Stimulated activated CD8-positive, alpha-beta memory T cell treated with anti-CD3 and anti-CD28 coated beads, Interleukin-2, amount 100 ng/mL, for 1 hour (primary cell): ENCODE measurements at places on chromosomes 6 and 20.

- no peak for DNase-seq
Measured at GRCh38 chr20:58340853-58341252, 31.3 kb downstream of the RAB22A start.

GRCh38 chr6:130514712-130515111 is 148.9 kb downstream of the TMEM200A start:
- DNase-seq = no peak

- no peak for DNase-seq
Measured at GRCh38 chr6:127971945-127972391, 71.1 kb upstream of the THEMIS start.

- DNase-seq = no peak
Measured at GRCh38 chr6:52362443-52363227, 684 bp downstream of the PAQR8 start.

DNA sequence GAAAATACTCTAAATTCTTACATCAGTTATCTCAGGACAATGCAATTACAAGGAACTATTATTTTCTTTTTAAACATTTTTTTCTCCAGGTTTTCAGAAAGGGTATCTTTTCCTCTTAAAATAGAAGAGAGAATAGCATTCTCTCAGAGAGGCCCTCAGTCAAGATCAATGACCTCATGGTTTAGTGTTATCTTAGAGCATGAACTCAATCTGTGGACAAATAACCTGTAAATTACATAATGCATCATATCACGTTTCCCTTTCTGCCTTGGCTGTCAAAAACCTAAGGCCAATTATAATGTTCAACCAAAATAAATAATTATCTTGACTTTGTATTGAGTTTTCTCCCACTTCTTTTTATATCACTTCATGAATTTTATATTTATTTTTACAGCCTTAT is 202.2 kb downstream of the SLC24A3 start:
- DNase-seq = no peak

DNA sequence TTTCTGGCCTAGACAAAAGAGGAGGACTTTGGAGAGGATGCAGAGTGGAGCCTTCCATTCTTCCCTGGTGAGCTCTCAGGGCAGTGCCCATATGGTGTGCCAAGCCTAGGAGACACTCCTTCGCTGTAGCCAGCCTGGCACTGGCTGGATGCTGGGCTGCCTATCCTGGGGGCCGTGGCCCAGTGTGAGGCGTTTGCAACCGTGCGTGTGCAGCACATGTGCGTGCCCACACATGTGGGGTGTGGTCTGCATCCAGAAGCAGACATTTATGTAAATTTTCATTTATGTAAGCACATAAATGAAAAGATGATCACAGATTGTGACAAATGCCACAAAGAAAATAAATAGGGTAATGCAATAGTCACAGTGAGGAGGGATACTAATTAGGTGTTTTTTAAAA is 35.8 kb upstream of the ZNF831 start:
- DNase-seq = no peak

DNA sequence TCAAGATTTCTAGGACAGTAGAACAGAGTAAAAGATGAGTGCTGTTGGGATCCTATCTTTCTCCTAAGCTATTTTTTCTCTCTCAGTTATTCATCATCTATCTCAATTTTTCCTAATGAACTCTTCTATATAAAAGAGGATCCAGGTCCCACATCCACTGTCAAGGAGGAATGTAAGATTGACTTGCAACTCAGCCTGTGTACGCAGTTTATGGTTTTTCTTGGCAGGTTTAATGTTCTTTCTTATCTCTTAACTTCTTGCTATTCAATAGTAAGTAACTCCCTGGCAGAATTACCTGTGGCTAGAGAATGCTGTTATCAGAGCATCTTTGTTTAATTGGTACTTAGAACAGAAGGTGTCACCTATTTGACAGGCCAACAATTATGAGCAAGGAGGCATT is 60.8 kb downstream of the SLC16A10 start:
- DNase-seq = no peak

- DNase-seq = no peak
Measured at GRCh38 chr6:110310861-110311446, 47.2 kb downstream of the METTL24 start.

GRCh38 chr20:55514531-55514930 is 490.8 kb downstream of the CBLN4 start:
- no peak for DNase-seq

- no peak for DNase-seq
Measured at GRCh38 chr20:56222201-56222600, 26.3 kb upstream of the MC3R start.

GRCh38 chr20:36526521-36527011 is 14.8 kb upstream of the MYL9 start:
- DNase-seq = no peak

DNA sequence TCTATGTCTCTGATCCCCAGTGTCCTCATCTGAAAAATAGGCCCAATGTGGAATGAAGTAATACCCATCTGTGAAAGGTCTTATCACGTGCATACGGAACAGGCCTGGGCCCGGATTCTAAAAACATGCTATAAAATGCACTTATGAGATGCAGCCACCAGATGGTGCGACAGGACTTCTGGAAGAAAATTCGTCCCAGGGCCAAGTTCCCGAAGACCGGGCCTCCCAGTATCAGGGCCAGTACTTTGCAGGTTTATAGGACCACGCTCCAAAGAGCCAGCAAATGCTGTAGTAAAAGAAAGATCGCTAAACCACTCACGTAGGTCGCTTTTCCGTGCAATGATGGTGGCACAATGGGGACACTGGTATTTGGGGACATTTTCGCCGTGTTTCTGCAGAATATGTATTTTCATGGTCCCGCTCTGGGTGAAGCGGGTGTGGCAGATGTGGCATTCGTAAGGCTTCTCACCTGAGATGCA is 10.6 kb downstream of the CTCFL start:
- DNase-seq = no peak

- no peak for DNase-seq
Measured at GRCh38 chr20:16710781-16711180, 19.0 kb upstream of the SNRPB2 start.

DNA sequence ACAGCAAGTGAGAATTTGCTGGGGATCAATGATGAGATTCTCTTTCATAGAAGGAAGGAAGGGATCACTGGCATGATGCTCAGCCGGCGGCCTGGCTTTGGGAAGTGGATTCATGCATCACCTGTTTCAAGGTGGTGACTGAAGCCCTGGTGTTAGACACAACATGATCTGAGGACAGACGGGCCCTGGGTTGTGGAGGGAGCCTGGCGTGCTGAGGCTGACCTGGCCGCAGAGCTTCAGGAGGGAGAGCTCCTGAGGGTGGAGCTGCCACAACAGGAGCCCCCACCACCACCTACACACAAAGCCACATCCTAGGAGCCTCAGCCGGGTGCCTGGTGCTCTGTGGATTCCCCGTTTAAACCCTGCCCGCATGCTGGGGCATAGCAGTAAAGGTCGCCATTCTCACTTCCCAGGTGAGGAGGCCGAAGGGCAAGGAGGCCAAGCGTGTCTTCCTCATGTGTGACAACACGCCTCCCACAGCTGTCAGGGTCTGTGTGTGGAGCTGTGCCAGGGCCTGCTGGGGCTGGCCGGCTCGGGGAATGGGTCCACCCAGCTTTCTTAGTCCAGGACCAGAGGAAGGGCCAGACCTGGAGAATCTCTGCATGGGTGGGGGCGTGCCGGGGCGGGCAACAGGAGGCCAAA is 107.0 kb downstream of the ERMARD start:
- DNase-seq = no peak

- no peak for DNase-seq
Measured at GRCh38 chr6:92682516-92683398, 736.6 kb downstream of the EPHA7 start.

DNA sequence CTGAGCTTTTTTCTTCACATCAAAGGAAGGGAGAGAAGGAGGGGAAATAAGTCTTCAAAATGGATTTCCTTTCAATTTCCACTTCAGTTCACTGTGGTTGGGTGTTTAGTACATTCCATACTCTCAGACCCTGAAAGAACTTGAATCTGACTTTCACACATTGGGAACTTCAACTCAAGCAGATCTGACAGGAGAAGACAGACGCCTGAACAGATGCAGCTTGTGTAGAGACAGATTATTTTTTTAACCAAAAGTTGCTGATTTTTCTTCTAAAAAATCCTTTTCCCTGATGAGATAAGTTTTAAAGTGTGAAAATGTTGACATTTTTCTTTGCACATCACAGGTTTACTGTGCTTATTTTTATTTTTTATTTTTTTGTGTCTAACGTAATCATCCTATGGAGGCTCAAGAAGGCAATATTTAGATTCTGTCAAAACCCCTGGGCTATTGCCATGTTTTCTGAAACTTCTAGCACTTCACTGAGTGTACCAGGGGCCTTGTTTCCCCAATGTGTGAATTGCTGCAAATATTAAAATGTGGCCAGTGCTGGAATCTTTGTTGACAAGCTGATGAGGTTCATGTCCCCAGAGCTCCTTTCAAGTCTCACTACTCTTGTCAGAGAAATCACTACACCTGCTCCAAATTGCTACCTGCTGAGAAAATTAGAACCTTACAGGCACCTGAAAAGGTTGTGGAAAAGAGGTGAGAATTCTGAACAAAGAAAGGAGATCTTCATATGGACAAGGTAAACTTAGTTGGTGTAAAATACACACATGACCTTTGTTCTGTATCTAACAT is 214.8 kb upstream of the BTBD3 start:
- DNase-seq = no peak

- DNase-seq = no peak
Measured at GRCh38 chr6:41597246-41598000, 40.8 kb upstream of the MDFI start.

GRCh38 chr6:116012471-116012949 is 48.2 kb downstream of the FRK start:
- no peak for DNase-seq

DNA sequence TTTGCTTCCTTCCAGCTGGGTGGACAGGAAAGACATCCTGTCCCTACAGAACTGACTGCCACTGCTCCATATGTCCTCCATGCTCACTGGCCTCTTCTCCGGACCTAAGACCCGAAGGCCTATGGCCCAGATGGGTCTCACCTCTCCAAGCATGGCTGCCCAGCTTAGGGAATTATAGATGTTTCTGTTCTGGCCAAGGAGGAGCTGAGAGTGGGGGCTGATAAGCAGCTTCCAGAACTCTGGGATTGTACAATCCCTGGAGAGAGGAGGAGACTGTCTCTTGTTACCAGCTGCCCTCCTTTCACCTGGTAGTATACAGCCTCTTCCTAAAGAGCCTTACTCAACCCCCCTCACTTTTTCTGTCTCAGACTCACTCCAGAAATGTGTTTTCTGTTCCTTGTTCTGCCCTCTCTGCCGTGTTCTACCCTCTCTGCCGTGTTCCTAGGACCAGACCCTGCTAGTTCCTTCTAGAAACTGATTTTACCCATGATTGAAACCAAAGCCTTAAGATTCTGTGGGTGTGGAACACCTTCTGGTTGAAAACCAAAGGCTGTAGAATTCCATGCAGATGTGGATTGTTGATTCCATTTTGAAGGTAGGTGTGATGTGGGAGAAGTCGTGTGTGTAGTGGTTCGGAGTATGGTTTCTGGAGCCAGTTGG is 28.7 kb downstream of the ANKS1A start:
- no peak for DNase-seq

DNA sequence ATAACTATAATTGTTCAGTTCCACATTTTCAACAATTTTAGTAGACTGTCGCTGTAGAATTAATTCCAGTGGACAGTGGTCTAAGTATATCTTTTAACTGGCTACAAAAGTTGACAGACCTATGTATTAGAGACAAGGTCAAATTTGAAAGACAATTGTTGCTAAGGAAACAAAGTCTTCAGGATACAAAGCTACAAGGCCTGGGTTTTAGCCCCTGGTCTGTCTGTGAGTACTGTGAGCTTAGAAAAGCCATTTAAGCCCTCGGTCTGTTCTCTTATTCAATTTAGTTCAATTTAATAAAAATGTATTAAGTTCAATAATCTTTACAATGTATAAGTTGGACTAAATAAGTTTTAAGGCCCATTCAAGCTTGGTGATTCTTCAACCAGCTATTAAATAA is 352.5 kb downstream of the HDGFL1 start:
- DNase-seq = no peak

DNA sequence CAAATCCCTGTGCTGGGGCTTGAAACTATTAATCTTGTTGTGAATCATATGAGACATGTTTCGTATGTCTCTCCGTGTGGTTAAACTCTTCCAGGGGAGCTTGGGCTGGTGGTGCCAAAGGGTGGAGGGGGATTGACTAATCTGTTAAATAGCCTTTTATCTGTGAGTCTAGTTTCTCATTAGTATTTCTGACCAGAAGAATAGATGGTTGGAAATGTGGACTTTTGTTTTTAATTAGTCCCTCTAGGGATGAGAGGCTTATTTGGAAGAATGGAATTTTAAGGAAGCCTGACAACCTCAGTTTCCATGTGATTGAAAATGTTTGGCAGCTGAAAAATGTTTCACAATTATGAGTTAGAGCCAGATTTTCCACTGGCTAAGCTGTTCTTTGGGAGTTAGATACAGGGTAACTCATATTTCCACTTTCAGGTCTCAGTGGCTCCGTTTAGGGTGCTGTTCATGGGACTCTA is 117.3 kb downstream of the BCKDHB start:
- no peak for DNase-seq

GRCh38 chr6:108946695-108947094 is 98.5 kb downstream of the ARMC2 start:
- no peak for DNase-seq

- DNase-seq = no peak
Measured at GRCh38 chr6:149031859-149032598, 285.2 kb downstream of the UST start.

DNA sequence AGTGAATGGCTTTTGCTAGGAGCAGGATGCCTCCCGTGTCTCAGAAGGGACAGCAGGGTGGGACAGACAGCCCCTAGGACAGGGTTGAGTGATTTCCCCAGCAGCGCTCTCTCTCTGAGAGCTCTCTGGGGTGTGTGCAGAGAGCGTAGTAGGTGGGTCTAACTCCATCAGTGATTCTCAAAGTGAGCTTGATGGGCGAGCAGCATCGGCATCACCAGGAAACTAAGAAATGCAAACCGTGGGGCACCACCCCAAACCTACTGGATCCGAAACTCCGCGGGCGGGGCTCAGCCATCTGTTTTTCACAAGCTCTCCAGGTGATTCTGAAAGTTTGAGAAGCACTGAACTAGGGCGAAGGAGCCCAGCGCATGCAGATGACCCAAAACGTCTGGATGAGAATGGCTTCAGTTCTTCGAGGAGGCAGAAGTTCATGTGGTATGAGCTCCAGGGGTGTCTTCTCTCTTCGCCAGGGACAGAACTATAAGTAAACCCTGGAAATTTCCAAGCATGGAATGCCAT is 119.6 kb upstream of the RNF24 start:
- no peak for DNase-seq

DNA sequence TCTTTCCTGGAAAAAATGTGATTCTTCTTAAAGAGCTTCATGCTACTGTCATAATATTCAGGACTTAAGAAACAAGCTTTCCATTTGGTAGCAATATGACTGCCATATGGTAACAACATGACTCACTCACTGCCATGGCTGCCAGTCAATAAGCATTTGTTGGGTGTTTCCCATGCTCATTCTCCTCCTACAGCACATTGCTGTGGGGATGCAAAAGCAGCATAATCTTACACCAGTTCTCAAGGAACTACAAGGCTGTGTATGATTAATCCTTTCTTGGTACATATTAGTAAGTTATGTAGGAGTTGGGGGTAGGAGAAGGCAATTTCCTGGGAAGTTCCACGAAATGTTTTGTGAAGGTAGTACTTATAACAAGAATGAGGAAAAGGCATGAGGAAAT is 76.7 kb downstream of the CEP162 start:
- DNase-seq = no peak
